ENCODE measurements at places on chromosomes 16 and 17. TPM values are rescaled to one million over a fixed set of nuclear protein-coding genes. Genes with fewer than 3 reads are reported as not detected.
A peak's percentile ranks its signal among the peaks of the same experiment; 100 is the strongest.

GRCh38 chr17:68600067-68600930, 868 bp downstream of the FAM20A start:
- peak; percentile 68 for DNase-seq

DNA sequence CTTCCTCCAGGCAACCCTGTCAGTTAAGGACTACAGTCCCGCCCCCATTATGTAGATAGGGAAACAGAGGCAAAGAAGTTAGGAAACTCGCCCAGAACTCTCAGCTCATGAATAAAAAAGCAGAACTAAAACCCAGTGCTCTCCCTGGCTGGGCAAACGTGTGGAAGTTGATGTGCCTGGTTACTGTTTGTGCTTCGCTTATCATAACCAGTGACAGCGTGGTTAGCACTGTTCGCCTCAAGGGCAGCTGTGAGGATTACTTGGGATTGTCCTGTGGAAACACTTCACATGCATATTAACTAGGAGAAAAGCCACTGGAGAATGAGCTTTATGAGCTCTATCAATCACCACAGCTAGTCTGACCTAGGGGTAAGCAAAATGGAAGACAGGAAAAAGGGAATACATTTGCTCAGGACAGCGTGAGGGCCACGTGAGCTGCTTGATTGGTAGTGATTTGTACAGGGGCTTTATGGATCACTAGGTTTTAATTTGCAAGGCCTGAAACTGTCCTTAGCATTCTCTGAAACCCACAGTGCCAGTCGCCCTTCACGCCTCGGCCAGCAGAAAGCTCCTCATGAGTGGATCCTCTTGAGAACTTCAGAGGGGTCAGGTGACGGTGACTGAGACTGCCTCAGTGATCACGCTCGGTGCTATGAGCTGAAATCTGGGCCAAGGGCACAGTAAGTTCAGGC, 19.9 kb downstream of the CYB5D2 start:
- DNase-seq = no peak

DNA sequence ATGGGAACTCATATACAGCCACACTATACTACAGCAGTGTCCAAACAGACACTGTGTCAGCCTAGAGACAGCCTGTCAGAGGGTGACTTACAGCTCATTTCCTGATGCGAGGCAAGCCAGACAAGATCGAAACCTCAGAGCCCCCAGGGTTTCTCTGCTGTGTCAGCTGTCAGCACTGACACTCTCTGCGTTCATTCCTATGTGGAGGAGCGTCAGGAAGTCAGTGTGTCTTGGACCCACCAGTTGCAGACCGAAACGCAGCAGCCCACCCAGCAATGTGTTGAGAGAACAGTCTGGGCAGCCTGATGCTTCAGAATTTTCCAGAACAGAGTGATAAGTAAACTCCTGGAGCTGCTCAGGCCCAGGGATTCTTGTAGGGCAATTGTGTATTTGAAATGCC, 20.6 kb upstream of the MAPT start:
- DNase-seq = no peak

DNA sequence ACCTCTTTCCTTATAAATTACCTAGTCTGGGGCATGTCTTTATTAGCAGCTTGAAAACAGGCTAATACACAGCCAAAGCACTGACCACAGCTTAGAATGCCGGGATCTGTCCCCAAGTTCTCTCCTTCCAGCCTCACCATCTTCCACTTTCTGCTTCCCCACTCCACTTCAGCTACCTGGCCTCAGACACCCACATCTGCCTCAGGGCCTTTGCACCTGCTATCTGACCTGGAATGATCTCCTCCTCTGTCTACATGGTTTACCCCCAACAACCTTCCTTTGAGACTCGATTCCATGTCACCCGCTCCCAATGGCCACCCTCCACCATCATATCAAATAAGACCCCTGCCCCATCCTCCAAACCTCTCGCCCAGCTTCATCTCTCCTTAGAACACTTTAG, 152.6 kb upstream of the CDC42EP4 start:
- no peak for DNase-seq

GRCh38 chr17:17171186-17171585, 34.9 kb downstream of the PLD6 start:
- no peak for DNase-seq

DNA sequence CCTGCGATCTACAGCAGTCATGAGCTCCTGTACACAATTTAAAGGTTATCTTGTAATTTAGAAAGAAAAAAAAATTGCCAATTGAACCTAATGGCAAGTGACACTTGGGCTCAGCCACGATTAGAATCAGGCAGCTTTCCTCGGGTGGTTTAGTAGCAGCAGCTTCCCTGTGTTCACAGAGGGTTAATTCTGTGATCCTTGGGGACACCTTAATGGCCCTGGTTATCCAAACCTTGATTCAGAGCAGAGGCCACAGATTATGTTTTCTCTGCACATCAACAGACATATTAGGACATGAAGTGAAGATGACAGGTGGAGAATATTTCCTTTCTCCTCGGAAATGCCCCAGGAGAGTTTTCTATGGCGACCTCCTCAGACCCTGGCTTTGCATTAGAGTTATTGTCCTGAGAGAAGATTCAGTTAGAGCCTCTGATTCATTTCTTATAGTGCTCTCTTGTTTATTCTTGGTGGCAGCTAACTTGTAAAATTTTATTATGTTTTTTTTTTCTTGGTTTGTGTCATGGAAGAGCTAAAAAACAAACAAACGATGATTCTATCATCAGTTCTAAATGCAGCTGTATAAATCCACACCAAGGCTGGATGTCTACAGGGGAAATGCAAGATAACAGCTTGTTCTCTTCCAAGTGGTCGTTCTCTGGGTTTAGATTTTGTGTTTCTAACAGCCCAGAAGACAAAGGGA, 351.2 kb upstream of the DYNLRB2 start:
- DNase-seq = no peak

GRCh38 chr16:85330694-85331188, 218.5 kb upstream of the CIBAR2 start:
- no peak for DNase-seq

DNA sequence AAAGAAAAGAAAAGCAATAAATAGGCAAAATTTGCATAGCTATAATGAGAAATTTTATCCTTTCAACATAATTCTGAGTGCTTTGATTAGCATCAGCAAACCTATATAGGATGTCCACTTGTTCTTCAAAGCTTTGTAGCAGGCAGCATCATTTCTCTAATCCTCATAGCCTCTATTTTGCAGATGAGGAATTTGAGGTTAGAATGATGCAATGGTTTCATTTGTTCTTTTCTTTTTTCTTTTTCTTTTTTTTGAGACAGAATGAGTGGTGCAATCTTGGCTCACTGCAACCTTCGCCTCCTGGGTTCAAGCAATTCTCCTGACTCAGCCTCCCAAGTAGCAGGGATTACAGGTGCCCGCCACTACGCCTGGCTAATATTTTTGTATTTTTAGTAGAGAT, 594.4 kb downstream of the TOX3 start:
- DNase-seq = no peak

- DNase-seq = no peak
These were observed 17.5 kb downstream of the RAB11FIP3 start for GRCh38 chr16:442976-443375.

- no peak for DNase-seq
These were observed at the start of gene LAT for GRCh38 chr16:28984619-28985135. Gene LAT, plus strand, starts transcription at chr16:28985052. Its CDS starts 366 bp downstream, at chr16:28985418.

DNA sequence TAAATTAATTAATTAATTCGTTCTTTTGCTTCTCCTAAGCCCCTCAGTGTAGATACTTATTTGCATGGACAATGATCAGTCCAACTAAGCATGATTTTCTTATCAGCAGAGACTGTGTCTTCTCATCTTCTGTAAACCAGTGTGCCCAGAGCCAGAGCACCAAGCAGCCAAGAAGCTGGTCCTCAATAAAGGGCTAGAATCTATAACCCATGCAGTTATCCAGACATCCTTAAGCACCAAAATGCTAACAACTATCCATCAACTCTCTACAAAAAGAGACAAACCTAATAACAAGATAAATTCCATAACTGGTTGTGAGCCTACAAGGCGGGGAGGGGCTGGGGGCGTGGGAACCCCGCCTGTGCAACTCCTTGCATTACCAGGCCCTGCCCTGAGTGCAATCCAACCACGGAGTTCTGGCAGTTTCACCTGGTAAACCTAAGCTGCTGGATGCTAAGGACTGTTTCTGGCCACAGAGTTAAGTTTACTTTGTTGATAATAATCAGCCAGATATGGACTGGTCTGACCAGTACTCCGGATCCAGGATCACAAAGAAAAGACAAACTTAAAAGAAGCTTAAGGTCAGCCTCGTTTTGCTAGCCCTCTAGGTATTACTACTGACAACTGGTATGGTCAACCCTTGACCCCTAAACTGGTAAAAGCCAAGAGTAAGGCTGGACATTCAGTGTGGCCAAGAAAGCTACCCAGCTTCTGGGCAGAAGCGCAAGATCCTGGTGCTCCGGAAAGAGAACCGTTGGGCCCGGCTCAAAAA, 51.5 kb downstream of the ZFHX3 start:
- DNase-seq = no peak

DNA sequence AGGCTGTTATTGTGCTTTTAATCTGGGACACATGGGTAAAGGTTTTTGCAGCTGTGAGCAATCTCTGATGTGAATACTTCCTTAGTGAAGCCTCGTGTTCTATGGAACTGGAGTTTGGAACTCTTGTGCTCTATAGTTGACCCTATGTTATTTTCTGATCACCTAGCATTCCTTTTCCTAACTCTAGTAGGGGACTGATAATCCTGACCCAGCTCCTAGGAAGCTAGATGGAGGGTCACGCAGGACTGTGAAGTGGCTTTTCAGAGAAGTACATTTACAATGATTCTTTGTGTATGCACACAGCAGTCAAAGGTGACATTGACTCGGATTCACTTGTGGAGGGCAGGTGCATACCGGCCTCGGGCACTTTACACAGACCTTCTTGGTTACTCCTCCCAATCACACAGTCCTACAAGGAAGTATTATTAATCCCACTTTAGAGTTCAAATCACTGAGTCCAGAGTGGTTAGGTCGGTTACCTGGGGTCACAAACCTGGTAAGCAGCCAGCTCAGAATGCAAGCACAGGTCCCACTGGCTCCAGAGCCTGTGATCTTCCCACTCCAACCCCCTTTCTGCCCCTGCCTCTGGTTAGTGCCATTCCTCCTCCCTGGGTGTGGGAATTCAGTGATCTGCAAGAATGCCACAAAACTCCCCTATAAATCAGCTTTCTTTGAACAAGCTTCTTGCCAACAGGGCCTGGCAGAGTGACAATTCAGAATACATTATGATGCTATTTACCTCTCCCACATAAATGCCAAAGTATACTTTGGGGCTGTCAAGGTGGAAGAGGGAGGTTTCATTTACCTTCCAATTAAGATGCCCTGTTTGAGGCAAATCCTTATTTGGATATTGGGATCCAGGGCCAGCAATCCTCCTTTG, 7.1 kb downstream of the CHD9NB start:
- no peak for DNase-seq

GRCh38 chr16:72967941-72968340, 80.0 kb downstream of the ZFHX3 start:
- DNase-seq = no peak

DNA sequence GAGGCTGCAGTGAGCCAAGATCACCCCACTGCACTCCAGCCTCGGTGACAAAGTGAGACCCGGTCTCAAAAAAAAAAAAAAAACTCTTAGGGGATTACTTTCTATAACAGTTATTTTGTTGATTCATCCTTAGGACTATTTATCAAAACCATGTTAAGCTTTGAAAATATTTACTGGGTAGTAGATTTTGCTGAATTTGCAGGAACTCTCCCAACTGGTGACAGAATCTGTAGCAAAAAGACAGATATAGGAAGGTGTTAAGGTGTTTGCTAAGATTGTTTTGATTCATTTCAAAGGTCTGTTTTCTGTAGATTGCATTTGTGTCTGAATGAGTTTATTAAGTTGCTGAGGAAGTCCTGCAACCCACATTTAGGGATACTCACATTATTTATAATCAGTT, 192.6 kb downstream of the PRKCA start:
- no peak for DNase-seq

GRCh38 chr17:39652587-39653315, 12.4 kb upstream of the TCAP start:
- DNase-seq = no peak

DNA sequence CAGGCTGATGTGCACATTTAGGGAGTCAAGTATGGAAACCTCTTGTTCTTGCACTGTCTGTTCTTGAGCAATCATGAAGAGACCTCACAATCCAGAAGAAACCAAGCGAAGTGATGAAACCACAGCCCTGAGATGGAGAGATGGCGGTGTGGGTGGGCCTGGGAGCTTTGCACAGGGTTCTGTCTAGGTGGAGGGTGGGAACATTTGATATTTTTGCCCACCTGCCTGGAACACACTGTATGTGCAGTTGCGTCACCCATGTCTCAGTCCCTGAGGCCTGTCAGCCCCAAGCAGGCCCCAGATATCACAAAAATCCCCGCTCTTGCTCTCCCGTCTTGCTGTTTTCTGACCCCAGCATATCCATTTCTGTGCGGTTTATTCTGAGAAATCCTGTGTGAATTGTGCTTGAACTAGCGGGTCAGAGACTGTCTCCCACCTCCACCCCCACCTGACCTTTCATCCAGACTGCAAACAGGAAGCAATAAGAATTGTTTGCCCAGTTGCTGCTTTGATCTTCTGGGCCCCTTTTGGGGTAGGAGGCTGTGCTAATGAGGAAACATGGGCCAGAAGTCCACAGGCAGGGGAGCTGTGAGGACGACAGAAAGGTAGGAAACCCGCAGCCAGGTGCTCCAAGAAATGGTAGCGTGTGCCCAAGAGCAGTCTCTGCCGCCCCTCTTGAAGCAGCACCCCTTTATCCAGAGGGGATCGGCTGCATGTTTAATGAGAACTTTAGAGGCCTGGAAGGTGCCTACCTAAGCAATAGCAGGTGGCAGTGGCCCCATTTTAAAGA, 183.8 kb downstream of the CCDC182 start:
- no peak for DNase-seq

- no peak for DNase-seq
These were observed 619 bp downstream of the NAT9 start for GRCh38 chr17:74775409-74776043.

- DNase-seq = no peak
These were observed 39.6 kb downstream of the HLF start for GRCh38 chr17:55304171-55304859.

DNA sequence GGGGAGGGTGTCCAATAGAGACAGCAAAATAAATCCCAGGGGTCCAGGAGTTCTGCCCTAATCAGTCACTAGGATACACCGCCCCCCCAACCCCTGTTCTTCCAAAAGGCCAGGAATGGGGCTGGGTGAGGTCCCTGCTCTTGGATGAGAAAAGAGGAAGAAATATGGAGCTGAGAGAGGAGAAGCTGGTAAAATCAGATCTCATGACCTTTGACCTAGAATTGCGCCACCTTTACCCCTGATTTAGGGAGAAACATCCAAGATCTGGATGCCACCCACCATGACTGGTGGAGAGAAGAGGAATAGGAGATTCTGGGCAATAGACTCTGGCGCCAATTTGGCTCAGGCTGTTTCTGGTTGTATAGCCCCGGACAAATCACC, 707 bp upstream of the CACNB1 start:
- DNase-seq = no peak

The CCL4 gene
- 2.5 TPM for total RNA-seq

The LLGL2 gene
- total RNA-seq = 11.2 TPM

The AXIN2 gene
- total RNA-seq = 8.2 TPM

The CNGB1 gene
- total RNA-seq = not detected

The C16orf86 gene
- 8.6 TPM for total RNA-seq

Data from uterus (tissue), 4 donors.